Stimulated activated CD4-positive, alpha-beta T cell treated with anti-CD3 and anti-CD28 coated beads, TNF-alpha, amount 100 ng/mL, for 4 hours (primary cell): ENCODE measurements at places on chromosomes 4 and X.

- no peak for DNase-seq
Observed at GRCh38 chr4:163748449-163748848, 254.0 kb downstream of the TMA16 start.

DNA sequence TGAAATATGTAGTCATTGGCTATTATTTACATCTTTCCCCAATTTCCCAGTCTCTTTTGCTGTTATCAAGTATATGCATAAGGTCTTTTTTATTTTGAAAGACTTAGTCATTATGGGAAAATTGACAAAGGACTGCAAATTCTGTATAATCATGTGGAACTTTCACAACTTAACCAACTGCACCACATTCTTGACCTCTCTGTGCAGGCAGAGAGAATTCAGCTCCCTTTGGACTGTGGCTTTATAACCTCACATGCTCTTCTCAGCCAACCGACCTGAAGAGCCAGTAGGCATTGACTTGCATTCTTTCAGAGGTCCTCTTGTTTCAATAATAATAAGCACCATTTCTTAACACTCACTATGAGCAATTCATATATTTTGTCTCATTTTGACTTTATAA, 66.9 kb downstream of the ANXA3 start:
- DNase-seq, result no peak

DNA sequence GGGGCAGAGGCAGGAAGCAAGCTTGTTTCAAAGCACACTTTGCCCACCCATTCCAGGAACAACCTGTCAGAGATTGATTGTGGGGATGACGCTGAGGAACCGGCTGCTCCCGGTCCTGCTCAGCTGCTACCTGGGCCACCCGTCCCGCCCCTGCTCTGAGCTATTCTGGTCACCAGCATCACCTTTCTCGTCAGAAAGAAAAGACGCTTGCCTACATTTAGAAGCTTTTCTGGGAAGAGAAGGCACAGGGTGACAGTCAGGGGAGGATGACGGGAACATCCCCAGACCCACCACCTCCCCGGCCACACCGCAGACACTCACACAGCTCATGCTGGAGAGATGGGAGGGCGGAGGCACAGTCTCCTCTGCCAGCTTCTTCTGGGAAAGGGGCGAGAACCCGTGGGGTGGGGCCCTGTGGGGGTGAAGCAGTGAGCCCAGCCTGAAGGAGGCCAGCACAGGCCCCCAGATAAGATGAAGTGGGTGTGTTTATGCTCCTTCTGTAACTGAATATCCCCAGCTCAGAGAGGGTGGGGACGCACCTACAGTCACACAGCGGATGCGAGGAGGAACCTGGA, 81.8 kb downstream of the CPZ start:
- DNase-seq, result no peak

- no peak for DNase-seq
Observed at GRCh38 chrX:35351795-35352483, 409.3 kb downstream of the FAM47B start.

GRCh38 chr4:54102531-54103106, 2.7 kb downstream of the GSX2 start:
- DNase-seq, result no peak

- DNase-seq, result no peak
Observed at GRCh38 chr4:74451214-74451661, 6.3 kb downstream of the AREG start.

- DNase-seq, result peak; percentile 16
Observed at GRCh38 chr4:150960818-150961217, 54.3 kb downstream of the LRBA start.

DNA sequence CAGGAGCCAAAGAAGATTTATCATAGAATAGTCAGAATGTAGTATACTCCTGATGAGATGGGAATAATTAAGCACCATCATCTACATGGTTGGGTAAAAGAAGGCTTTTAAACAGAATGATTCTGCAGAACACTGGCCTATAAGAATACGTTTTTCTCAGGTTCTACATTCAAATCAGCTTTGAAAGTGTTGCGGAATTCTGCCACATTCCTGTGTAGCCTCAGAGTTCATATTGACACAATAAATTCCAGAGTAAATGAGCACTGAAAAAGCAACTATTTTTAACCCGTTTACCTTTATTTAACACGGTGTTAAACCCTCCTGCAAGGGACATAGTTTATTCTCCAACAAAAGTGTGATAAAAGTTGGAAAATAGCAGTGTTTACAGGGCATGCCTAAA, 950.2 kb upstream of the SLIT2 start:
- DNase-seq, result no peak

DNA sequence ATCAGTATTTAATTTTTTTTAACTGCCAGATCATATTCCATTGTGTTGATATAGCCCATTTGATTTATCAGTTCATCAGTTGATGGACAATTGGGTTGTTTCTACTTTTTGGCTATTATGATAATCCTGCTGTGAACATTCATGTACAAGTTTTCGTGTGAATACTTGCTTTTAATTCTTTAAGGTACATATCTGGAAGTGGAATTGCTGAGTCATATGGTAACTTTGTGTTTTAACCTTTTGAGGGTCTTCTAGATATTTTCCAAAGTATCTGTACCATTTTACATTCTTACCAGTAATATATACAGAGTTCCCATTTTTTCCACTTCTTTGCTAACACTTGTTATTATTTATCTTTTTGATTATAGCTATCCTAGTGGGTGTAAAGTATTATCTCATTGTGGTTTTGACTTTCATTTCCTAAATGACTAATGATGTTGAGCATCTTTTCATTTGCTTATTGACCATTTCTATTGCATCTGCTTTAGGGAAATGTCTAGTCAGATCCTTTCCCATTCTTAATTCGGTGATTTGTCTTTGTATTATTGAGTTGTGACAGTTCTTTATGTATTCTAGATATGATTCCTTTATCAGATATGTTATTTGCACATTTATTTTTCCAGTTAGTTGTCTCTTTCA, 75.2 kb upstream of the NUDT6 start:
- DNase-seq, result no peak

DNA sequence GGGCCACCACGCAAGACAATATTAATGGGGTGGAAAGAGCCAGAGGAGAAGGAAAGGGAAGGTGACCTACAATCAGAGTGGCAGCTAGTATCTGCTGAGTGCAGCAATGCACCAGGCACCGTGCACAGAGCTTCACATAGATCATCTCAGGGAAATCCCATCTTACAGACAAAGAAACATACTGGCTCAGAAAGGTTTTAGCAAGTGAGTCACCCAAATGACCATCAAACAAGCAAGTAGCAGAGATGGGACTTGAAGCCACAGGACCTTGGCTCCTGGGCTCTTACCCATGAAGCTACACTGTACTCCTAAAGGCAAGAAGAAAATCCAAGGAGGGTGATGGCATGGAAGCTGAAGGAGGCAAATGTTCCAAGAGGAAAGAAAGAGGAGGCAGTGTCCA, 6.8 kb downstream of the ANXA5 start:
- no peak for DNase-seq
